ENCODE measurements at places on chromosomes 11 and 22. TPM values are rescaled to one million over a fixed set of nuclear protein-coding genes. Genes with fewer than 3 reads are reported as not detected.
A peak's percentile ranks its signal among the peaks of the same experiment; 100 is the strongest.

DNA sequence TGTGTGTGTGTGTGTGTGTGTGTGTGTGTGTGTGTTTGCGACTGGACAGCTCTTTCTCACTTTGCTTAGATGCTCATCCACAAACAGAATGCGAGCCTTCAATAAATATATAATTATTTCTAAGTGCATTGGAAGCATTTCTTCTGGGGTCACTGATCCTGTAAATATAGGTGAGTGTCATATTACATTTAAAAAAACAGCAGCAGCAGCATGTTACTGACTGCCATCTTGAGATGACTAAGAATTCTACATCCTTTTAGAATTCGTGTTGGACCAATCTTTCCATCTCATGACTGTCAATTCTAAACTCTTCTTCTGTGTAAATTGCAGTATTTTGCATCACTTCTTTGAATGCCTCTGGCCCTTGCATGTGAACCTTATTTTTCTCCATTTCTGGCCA lies 238.0 kb upstream of the DDI1 start:
- no peak for DNase-seq

- DNase-seq: no peak
These were observed 18.6 kb upstream of the FGF3 start for GRCh38 chr11:69837791-69838190.

DNA sequence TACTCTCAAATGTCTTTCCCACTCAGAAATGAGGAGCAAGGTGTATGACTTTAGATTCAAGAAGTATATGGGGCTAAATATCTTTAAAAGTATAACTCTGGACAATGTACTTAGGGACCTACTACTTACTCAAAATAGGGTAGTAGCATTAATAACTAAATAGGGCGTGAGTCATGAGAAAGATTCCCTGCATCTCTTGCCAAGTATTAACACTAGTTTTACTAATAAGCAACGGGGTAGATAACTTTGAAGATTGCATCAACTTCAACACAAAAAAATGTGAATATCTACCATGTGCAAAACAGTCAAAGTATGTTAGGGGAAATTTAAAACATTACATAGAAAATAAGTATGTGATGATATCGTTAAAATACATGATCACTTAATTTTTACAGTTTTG lies 99.6 kb downstream of the PGR start:
- DNase-seq: peak; percentile 42

DNA sequence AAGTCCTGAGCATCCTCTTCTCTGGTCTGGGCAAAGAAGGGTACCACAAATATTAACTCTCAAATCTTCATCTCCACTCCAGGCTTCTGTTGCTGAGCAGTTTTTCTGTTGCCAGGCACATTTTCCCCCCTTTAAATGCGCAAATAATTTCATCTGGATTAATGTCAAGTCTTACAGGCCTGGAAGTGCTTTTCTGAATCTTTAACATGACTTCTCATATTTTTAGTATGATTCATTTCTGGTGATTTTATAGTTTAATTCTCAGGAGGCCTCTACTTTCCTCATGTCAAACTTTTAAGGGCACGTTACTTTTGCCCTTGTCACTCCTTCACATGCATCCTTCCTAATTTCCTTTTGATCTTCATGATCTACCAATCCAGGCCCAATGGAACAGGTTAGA lies 510.2 kb downstream of the METTL15 start:
- DNase-seq: no peak

GRCh38 chr11:101182467-101182866 lies 52.9 kb upstream of the PGR start:
- no peak for DNase-seq

GRCh38 chr11:112418438-112418837 lies 157.8 kb upstream of the PLET1 start:
- DNase-seq: no peak

DNA sequence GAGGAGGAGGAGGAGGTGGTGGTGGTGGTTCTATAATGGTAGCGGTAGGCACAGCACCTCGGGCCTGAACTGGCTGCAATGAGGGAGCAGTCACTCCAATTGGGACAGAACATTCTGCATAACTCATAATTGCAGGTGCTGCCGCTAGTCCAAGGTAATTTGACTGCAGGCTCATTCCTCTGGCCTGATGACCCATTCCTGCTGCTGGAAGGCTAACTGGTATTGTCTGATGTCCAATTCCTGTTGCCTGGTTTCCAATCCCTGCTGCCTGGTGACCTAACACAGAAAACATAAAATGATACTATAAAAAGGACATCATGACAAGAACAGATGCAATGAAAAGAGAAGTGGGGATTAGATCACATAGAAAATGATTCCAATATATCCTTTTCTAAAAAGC lies 7.9 kb upstream of the AGBL2 start:
- no peak for DNase-seq

- DNase-seq: no peak
These were observed 41.8 kb upstream of the ZBTB16 start for GRCh38 chr11:114017723-114018122.

DNA sequence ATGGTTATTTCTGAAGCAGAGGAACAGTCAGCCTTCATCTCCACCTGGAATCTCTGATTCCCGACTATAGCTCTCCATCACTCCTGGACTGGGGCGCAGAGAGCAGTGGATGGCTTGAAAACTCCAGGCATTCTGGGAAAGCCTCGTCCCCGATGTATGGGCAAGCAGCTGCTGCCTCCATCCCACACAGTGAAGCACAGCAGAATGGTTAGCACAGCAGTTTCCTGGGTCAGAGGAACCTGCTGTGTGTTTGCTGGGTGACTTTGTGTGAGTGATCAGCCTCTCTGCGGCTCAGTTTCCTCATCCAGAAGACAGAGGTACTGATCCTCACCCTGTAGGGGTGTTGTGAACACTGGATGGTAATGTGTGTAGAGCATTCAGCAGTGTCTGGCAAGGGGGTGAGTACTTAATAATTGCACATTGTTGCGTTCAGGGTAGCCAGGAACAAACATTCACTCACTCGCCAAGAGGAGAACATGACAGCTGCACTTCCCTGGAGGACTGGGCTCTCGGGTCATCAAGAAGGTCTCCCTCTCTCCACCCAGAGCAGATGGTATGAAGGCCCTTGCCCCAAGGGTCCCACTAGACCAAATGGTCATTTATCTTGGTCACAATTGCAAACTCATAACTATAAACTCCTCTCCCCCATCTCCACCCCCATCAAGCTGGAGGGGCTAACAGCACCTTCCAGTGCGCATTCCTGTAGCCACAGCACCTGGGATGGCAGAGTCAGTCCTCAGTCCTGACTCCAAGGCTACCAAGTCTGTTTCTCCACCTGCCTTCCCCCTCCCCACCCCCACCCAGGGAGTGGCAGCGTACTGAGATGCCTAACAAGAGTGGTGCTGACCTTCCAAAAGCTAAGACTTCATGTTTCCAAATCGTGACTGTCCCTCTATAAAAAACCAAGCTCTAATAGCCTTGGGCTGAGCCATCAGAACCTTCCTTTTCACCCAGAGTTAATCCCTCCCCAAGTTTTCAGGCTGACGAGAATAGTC lies 1.5 kb upstream of the CHST1 start:
- no peak for DNase-seq

- DNase-seq: peak; percentile 57
These were observed 10.0 kb downstream of the OR51L1 start for GRCh38 chr11:5004424-5005274.

- DNase-seq: no peak
These were observed 5.1 kb downstream of the SYT12 start for GRCh38 chr11:67027943-67028542.

DNA sequence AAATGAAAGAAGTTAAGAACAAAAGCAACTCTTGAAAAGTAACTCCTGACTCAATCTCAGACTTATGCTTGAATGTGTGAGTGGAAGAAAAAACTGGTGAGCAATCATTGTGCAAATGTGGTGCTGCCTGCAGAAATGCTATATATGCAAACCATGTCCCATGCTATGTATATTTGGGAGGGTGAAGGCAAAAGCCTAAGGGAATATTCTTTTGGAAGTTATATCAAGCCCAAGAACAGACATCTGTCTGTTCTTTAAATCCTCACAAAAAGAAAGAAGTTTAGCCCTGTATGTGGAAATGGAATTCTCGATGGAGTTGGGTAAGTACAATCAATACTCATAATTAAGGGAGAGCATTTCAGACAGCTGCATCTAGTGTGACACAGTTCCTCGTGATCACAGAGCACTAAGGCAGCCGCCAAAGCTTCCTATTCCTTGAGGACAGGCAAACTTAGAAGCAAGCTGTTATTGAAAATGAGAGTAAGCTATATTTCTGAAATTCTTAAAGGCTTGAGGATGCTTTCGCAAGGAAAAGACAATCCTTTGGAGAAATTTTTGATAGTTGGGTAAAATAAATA lies 406.5 kb upstream of the CHORDC1 start:
- no peak for DNase-seq

DNA sequence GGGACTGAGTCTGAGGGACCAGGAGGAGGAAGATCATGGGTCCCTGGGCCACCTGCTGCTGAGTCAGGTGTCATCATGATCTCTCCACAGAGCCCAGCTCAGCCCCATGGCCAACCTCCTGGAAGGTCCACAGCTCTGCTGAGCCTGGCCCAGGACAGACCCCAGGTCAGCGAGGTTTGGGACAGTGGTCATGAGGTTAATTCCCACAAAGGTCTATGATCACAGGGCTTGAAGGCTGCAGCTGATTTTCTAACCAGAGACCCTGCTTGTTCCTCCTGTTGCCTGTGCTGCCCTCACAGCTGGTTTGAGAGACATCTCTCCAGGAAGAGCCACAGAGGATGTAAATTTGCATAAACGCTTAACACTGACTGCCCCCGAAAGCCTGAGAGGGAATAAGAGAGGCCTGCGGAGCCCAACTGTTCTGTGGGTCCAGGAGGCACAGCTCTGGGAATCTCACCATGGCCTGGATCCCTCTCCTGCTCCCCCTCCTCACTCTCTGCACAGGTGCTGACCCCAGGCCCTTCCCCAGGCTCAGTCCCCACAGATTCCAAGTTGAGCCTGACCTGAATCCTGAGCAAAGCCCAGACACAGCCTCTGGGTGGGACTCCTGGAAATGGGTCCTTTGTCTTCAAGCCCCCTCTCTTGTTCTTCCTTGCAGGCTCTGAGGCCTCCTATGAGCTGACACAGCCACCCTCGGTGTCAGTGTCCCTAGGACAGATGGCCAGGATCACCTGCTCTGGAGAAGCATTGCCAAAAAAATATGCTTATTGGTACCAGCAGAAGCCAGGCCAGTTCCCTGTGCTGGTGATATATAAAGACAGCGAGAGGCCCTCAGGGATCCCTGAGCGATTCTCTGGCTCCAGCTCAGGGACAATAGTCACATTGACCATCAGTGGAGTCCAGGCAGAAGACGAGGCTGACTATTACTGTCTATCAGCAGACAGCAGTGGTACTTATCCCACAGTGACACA lies 102.8 kb downstream of the GGTLC2 start:
- no peak for DNase-seq

DNA sequence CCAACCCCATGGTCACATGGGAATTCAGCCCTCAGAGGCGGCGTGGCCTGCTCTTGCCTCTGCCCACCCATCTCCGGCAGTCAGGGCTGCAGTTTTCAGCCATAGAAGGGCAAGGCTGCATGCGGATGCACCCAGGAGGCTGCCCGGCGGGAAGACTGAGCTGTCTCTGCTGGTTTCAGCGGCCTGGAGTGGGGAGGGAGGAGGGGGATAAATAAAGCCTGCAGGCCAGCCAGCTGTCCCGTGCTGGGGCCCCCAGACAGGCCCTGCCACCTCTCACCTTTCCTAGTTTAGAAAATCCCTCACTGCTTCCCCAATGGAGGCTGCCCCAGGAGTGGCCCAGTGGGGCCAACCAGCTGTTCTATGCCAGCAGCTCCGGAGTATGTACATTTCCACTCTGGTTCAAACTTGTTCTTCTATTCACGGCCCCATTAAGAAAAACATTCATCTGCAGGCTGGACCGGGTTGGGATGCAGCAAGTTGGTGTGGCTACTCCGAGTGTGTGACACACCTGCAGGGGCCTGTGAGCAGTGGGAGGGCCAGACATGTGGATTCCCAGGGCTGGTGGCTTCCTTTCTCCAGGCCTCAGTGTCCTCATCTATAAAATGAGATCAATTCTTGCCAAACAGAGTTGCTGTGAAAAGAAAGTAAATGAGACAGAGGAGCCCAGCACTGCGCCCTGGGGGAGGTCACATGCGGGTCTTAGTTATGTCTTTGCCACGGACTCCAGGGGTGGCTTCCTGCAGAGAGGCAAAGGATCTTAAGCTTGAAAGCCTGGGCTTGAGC lies 5.0 kb downstream of the MICALL1 start:
- no peak for DNase-seq

DNA sequence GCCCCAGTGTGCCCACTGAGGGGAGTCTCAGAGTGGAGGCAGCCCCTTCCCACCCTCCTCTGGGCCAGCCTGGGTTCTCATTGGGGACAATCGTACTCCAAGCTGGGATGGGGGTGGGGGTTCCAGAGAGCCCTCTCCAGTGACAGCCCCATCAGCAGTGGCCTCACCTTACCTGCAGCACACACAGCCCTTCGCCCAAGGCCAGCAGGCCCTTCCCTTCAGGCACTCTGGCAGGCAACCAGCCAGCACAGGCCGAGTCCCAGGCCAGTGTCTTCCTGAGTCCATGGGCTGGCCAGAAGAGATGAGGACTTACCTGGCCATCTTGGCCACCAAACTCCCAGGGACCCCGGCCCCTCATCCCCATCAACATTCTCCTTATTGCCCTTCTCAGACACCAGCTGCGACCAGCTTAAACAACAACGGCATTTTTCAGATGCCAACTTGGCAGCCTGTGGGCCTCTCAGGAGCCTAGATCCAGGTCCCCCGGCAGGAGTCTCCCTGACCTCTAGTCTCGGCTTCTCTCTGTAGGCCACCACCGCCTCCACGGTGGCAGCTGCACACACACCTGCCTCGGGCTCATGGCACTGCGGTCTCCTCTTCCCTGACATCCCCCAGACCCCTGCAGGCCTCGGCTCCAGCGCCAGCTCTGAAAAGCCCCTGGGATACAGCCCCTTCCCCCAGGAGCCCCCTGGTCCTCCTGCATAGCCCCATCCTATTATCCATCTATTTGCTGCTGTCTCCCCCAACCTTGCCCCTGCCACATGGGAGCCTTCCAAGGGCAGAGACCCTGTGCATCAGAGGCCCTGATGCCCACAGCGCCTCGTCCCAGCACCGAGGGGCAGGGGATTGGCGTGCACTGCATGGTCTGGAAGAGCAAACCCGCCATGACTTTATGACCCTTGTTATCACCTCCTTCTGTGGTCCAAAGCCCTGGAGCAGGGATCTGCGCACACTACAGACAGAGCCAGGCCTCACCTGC lies 111.2 kb upstream of the FGF3 start:
- DNase-seq: no peak

DNA sequence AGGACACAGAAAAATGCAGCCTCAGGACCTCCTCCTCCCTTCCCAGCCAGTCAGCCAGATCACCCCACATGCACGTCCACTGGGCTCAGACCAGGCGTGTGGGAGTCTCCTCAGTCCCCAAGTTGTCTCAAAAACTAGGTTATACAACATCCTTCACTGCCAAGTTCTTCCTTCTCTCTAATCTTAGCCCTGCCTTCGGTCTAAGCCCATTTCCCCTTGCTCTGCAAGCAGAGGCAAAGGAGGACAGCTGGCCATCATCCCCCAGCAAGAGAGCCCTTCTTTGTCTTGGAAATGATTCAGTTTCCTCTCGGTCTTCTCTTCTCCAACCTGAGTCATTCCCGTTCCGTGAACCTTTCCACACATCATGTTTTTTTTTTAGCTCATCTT lies 14.0 kb upstream of the NRGN start:
- no peak for DNase-seq

The RASD2 gene
- not detected for total RNA-seq

The OPCML gene
- under 0.01 TPM for total RNA-seq

The SPECC1L gene
- total RNA-seq: 30.3 TPM

The KRTAP5-9 gene
- total RNA-seq: not detected

The TIMM10 gene
- total RNA-seq: 39.3 TPM

The CD3G gene
- not detected for total RNA-seq

The GSTT2 gene
- total RNA-seq: 0.32 TPM

All from fibroblast of villous mesenchyme (primary cell).